Muscle of arm (tissue), 14 donors: ENCODE measurements at places on chromosomes 1 and 21. TPM values are rescaled to one million over a fixed set of nuclear protein-coding genes. Genes with fewer than 3 reads are reported as not detected.

Gene HSD3B1
- polyA plus RNA-seq = 0.19 TPM

Gene ATG4C
- polyA plus RNA-seq = 11.9 TPM

Gene SZRD1
- polyA plus RNA-seq = 88.0 TPM

Gene APP
- 231 TPM for polyA plus RNA-seq

Gene OR2T35
- not detected for polyA plus RNA-seq

Gene AGTRAP
- 18.3 TPM for polyA plus RNA-seq

Gene FCRL5
- not detected for polyA plus RNA-seq

DNA sequence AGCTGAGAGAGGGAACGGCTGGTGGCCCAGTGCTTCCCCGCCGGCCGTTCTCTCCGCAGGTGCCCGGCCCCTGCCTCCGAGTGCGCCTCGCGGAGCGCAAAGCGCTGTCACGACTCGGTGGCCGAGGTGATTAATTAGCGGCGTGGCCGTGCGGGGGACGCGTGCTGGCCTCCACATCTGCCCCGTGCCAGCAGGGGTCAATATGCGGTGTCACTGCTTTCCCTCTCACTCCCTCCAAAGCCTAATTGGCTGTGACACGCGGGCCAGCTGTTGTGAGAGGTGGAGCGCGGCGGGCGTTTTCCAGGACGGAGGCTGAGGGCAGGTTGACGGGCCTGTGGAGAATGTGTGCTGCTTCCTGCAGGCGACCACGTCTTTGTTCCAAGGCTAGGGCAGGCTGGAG, 239.0 kb downstream of the LMX1A start:
- DNase-seq = no peak

DNA sequence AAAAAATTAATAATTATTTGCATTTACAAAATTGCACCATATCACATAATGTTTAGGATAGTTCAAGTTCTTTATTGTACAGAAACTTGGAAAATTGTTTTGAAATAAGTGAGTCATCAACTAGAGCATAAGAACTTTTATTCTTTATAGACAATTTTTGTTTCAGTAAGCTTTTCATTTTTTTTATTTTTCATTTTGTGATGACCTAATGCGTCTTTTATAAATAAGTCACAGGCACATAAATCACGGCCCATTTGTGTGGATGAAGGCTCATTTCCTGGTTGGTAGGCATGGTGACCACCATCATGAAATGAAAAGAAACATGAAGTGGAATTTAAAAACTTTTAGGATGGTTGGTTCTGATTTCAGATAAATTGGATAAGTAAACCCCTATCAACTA, 39.3 kb downstream of the SPAG17 start:
- no peak for DNase-seq

DNA sequence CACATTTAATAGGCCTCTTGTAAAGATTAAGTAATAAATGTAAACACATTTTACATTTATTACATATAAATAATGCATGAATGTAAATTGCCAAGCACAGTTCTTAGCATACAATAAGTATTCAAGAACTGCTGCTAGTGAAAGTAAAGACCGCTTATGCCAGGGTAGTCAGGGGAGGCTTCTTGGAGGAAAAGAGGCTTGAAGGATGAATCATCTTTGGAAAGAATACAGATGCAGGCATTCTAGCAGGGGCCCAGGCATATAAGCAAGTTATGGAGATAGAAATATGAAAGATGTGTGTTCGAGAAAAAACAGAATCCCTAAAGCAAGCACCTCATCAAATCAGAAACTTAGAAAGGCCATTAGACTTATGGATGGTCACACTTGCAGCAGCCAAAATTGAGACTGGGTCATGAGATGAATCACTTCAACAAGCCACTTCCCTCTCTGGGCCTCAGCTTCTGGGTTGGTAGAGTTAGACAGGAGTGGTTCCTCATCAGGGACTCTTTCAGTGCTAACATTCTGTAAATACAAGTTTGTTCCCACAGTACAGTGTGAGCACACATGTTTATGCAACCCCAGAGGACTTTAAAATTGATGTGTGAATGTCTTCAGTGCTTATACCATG, 79.8 kb upstream of the ROR1 start:
- DNase-seq = no peak

DNA sequence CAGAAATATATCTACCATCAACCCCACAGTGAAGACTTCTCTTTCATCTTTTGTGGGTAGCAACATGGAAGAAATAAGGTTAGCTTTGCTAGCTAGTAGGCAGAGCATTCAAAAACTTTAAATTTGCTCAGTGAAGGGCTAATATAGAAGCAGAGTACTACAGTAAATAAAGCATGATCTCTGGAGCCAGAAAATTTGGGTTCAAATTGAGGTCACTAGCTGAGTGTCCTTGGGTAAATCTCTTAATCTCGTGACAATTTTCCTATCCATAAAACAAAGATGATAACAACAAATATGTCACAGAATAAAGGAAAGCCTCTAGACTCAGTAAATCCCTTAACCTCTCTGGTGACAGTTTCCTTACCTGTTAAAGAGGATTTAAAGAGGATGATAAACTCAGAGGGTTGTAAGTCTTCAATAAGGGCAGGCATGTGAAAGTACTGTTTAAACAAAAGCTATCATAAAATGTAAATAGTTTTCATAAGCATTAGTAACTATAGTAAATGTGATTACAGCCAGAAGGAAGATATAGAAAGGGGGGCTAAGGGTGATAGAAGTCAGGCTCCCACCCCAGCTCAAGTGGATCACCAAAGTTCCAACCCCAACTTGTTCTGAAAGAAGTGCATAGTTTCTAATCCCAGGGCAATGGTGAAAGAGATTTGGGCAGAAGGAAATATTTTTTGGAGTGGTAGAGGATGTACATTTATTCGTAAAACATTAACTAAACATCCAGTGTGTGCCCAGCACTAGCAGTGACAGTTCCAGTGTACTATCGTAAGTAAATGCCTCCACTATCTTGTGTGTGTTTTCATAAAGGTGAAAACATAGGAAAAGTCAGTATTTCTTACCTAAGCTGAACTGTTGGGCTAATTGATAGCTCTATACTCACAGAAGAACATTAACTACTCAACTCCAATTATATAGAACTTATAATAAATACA, 24.8 kb downstream of the TM2D1 start:
- peak; percentile 3 for DNase-seq

DNA sequence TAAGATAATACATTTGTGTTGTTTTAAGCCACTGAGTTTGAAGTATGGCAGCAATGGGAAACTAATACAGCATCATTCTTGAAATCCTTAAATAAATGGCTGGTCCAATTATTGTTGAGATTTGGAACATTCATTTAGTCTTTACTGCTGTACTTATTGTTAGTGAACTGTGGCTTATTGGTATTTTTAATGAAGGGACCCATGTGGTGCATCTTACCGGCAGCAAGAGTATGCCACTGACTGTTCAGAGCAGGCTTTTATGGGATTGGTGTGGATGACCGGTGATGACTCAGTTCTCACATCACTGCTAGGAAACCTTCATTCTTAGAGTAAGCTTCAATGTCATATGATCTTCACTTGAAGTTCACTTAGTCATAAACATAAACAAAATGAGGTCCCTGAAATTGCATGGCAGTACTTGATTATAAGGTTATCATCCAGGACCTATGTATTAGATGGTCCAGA, 31.5 kb downstream of the PRKAA2 start:
- DNase-seq = no peak

DNA sequence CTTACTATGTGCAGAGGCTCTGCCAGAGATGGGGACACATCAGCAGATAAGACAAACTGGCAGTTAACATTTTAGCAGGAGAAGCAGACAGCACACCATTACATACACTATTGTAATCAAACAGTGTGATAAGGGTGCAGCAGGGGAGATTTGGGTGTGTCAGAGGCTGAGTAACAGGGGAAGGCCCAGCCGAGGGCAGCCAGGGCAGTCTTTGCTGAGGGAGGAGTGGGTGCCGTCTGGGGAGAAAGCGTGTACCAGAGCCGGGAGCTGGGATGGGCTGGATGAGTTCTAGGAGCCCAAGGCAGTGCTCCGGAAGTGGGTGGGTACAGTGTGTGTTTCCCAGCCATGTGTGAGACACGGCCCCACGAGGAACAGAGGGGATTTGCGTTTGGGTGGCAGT, 31.2 kb downstream of the KCNA10 start:
- no peak for DNase-seq

GRCh38 chr1:119225831-119226230, 85.4 kb upstream of the WARS2 start:
- no peak for DNase-seq

DNA sequence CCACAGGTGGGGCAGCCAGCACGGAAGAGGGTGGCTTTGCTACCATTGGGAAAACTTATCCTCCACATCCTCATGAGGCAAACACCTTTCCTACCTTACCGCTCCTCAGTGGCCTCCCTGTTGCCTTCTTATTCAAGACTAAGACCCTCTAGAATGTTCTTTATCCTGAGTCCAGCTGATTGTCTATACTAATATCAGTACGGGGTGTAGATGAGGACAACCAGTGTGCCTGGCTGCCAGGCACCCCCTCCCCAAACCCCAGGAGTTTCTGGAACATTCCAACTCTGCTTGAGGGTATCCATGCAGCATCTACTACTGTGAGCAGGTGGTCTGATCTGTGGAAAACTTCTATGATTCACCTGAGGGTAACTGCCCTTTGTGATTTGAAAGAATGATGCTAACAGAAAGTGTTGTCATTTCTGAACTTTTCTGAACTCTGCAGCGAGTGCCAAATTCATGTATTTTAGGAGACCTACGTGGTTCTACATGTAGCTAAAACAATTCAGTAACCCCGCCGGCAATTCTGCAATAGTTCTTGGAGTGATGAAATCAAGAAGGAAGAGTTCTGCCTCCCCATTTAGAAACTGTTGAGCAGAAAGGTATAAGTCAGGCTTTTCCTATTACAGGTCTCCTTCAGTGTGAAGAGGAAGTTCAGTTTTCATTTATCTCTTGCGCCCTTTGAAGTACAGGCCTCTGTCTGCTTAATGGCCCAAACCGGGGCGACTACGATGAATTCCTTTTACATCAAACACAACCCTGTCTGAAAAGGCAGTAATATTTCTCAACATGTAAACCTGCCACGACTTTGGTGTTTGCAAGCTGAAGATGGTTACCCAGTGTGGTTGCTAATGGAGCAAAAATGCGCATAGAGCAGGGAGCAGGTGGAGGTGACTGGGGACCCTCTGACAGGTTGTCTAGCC, 80.4 kb downstream of the RUNX1 start:
- no peak for DNase-seq

DNA sequence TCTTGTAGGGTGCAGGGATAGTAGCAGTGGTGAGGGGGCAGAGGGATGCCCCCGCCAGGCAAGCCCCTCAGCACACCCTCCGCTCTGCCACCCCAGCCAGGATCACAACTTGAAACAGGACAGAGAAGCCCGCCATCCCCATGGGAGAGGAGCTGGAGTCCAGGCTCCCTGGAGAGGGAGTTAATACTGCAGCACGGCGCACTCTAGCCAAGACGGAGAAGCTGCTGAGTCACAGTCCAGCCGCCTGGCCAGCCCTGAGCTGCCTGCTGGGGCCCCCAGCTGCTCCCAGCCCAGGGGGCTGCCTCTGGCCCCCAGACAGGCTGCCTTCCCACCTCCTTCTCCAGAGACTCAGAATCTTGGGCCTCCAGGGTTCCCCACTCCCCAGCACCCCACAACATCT, 87.2 kb downstream of the SYT2 start:
- DNase-seq = no peak

DNA sequence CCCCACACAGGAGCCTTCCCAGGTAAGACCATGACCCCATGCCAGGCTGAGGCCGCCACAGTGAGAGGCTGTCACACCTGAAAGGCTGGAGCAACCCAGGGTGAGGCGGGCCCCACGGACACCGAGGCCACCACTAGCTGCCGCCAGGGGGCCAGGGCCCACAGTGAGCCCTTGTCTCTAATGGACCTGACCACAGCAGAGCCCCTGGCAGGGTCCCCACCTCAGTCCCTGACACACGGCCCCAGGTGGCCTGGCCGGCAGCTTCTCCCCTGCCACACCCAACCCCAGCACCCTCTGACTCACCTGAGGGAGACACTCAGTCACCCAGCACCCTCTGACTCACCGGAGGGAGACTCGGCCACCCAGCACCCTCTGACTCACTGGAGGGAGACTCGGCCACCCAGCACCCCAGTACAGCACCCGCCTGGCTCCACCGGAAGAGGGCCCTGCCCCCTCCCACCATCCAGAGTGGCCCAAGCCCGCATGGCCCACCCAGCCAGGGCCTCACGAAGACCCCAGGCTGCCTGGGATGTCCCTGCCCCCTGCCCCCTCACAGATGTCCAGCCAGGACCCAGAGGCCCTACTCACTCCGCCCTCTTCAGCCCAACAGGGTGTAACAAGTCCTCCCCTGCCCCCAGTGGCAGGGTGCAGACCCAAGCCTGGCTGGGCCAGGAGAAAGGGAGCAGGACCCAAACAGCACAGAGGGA, 4.4 kb downstream of the DVL1 start:
- no peak for DNase-seq

DNA sequence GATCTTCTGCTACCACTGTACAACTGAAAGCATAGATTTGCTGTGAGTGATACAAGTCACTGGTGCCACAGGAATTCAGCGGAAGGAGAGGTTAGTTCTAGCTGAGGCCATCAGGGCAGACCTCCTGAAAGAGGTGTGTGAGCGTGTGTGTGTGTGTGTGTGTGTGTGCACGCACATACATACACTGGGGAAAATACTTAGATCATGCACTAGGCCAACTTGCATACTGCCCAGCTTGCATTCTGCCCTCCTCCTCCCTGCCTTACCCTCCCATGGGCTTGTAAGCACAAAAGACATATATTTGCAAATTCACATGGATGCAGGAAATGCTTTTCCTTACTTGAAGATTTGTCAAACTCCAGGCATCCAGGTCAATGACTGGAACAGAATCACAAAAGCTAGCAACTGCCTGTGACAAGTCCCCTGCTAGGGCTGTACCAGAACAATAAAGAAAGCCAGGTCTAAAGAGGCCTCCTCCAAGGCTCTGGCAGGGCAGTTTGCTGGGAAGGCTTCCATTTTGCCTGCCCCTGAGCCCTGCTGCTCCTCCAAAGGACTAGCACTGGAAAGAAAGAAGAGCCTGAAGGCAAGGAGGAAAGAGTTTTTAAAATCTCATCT, 23.2 kb downstream of the PLEKHA6 start:
- no peak for DNase-seq

- no peak for DNase-seq
Measured at GRCh38 chr1:161966067-161966466, 57.6 kb downstream of the OLFML2B start.

DNA sequence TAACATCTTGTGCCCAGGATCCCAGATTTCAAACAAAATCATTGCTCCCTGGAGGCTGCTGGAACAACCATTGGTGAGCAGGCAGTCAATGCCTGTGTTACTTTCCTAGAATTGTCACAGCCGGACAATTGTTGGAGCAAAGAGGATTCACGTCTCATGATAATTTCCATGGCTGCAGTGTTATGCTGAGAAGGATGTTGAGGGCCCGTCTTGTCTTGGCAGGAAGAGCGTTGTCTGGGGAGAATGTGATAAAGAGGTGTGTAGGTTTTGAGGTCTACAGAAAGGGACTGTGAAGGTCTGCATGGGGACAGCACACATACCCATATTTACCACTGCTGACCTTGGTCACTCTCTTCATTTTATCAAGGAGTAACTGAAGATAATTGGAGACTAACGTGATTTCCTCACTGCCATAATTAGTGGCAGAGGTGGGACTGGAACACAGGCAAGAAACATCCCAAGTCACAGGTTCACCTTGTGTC, 6.3 kb downstream of the MECR start:
- DNase-seq = no peak
